IPS DF 6.9 (cell line): ENCODE measurements at places on chromosomes 16 and 17.

DNA sequence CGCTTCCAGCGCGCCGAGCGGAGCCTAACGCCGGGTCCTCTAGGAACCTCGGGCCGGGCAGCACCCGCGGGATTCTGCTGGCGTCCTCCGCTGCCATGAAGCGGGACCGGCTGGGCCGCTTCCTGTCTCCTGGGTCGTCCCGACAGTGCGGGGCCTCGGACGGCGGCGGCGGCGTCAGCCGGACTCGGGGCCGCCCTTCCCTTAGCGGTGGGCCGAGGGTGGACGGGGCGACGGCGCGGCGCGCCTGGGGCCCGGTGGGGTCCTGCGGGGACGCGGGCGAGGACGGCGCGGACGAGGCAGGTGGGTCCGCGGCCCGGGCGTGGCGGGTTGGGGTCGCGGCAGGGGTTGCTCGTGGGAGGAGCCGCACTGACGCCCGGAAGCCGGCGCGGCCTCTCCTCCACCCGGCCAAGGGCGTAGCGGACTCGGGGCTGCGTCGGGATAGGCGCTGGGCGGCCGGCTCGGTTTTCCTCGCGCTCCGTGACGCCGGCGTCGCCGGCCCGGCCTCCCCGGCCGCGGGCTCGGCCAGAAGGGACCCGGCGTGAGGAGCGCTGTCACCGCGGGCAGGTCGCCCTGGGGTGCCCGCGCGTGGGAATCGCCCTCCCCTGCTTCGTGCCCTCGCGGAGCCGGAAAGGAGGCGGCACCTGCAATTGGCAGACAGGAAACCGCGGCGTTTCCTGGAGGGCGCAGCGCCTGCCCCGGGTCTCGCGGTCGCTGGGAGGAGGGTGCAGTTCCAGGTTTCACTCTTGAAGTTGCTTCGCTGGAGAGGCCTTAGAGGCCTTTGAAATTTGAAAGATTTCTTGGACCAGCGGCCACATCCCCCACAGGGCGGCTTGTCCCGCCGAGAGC is 432 bp downstream of the ZNF276 start:
- no peak for DNase-seq

DNA sequence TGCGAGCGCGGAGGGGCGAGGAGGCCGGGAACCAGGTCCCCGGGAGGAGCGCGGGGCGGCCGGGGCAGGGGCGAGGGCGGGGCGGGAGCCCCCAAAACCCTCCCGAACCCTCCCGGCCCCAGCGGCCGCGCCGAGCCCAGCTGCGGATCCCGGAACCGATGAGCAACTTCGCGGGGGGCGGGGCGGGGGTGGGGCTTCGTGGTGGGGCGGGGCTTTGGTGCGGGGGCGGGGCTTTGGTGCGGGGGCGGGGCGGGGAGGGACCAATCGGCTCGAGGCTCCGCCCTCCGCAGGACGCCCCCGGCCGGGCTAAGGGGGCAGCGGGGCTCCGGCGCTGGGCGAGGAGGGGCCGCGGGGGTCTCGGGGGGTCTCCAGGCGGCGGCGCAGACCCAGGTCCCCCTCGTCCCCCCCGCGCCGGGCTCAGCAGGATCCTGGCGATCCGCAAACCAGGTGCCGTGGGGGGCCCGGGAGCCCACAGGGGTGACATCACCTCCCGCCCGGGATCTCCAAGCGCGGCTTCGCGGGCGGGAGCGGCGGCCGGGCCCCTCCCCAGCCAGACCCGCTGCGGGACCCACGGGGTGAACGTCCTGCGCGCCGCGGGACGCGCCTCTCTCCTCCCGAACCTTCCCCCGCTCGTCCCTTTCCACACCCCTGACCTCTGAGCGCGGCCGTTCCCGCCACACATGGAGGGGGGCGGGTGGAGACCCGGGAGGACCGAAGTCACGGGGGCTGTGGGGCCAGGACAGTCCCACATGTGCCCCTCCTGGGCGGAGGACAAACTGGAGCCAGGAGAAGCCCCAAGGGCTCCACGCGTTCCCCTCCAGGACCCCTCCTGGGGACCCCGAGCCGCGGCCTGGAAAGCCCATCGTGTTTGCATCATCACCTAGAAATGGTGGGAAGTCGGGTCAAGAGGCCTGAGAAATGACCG is at the start of gene ABR:
TSS of gene ABR (minus strand) at position 164 of the 925 bp plus-strand sequence. CDS start 254 bp downstream, outside the sequence.
- DNase-seq: no peak

- DNase-seq: peak; percentile 63
These were observed 79.2 kb downstream of the MYH11 start for GRCh38 chr16:15777533-15778203.

- DNase-seq: no peak
These were observed 35.5 kb downstream of the DNAH17 start for GRCh38 chr17:78541488-78542206.

DNA sequence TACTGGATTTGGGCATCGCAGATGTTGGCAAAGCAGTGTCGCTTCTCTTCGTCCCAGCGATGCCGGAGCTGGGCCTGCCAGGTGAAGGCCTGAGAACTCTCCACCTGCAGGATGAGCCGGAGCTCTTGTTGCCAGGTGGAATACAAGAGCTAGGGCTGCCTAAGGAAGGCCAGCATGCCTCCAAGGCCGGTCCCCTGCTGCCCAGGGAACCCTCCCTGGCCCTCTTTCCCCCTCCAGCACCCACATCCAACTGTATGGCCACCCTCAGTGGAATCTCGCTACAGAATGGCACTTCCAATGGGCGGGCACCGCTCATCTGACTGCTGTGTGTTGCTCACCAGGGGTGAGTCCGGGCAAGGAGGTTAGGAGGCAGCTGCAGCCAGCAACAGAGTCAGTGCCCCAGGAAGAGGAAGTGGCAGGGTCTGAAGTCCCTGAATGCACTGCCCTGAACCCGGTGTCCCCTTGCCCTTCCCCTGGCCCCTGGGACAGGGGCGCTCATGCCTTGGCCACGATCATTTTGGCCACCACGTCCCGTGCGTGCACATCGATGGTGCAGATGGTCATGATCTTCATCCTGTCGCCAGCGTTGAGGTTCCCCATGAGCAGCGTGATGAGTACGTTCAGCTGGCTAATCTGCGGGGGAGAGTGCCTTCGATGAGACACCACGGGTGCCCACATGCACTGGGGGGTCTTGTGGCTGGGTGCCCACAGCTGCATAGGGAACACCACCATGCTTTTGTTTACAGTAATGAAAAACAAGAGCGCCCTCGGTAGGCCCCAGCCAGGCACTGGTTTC is 75.8 kb downstream of the DNAH17 start:
- DNase-seq: no peak

DNA sequence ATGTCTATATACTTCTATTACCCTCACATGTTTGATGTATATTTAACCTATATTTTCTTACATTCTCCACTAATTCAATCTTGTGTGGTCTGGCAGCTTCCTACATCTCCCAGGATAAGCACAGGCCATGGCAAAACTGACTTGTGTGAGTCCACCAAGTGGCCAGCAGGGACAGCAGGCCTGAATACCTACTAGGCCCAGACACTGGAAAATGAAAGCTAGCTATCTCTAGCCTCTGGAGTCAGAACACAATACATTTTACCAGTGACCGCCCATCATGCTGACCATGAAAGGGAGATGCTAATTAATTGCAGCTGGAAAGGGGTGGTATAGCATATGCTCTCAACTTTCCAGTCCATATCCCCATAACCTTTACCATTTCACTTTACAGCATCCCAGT is 132.3 kb downstream of the PCTP start:
- no peak for DNase-seq

DNA sequence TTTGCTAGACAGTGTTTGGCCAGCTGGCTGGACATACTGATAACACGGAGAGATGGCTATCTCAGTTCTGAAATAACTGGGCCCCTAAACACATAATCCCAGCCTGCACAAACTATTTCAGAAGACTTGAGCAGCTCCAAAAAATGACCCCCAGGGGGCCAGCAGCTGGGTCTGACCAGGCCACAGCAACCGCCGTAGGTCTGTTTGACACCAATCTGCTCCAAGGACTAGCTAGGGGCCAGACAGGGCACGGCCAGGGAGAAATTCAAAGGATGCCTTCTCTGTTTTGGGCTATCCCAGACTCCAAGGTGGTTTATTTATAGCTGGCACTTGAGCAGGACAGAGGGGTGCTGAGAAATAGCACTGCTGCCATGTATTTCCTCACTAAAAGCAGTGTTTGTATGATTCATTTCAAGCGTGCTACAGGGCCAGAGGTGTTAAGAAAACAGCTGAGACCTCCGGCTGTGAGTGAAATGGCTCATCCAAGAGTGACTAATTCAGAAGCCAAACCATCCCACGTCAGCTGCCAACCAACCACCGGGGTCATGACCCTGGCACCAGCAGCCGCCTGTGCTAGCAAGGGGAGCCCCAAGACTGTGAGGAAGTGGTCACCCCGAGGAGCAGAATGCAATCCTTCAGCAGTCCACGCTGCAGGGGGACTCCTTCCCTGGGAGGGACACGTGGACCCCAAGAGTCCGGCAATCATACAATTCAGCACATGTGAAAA is 5.7 kb downstream of the GGA2 start:
- no peak for DNase-seq

- no peak for DNase-seq
These were observed 22.7 kb upstream of the KIF19 start for GRCh38 chr17:74303305-74303704.

- DNase-seq: no peak
These were observed 8.7 kb upstream of the FZD2 start for GRCh38 chr17:44548376-44549230.

DNA sequence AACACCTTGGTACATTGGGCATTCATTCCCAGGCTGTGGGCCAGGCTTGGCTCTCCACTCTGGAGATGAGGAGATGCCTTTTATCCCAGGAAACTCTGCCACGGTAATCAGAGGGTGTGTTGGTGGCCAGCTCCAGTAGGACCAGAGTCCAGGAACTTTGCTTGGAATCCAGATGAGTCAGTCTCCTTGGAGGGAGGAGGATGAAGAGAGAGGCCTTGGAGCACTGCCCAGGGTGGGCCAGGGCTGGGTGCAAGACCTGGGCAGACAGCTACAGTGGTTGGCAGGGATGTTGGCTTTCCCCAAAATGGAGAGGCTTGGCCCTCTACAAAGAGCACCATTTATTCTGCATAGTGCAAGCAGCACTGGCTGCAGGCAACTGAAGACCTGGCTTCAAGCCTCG is 209.0 kb downstream of the RGS9 start:
- DNase-seq: no peak

DNA sequence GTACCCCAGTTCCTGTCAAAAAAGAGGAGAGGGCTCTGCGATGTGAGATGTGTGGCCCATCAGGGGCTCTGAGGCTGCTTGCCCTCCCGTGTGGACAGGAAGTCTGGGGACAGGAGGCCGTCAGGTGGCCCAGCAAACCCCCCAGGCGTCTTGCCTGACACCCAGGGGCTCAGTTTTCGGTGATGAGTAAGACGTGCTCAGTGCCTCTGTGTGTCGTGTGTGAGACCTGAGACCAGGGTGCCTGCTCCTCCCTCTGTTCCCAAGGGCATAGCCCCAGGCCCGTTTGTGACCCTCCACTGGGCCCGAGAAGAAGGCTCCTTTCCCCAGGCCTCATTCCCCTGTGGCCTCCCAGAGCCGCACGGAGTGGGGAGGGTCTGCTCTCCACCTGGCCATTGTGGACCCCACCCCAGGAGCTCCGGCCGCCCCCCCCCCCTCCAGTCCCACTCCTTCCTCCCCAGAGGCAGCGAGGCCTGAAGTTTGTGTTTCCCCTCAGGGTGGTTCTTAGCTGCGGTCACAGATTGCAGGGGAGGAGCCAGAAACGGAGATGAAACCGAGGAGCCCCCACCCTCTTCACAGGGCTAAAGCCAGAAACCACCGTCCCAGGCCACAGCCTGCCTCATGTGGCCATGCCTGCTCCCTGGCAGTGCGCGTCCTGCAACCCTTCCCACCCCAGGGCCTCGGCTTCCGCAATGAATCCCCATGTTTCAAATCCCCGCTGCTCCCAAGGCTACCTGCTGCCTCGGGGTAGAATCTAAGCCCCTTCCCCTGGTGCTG is 4.9 kb upstream of the ACTG1 start:
- no peak for DNase-seq

DNA sequence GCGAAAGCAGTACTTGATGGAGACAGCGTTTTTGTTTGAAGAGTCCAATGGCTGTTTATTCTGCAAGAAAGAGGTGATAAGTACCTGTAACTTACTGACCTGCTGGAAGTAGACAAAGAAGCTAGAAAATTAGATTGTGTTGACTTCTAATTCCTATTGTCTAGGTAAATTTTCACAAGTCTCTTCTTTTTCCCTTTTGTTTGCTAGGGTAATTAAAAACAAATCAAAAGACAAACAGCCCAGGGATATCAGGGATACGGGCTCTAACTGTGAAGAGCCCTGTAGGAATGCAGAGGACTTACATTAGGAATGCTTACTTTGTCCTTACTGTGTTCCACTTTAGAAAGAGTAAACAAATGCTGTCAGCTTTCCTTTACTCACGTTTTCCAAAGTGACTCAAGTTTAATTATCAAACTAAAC is 7.0 kb downstream of the PSME3IP1 start:
- DNase-seq: no peak

DNA sequence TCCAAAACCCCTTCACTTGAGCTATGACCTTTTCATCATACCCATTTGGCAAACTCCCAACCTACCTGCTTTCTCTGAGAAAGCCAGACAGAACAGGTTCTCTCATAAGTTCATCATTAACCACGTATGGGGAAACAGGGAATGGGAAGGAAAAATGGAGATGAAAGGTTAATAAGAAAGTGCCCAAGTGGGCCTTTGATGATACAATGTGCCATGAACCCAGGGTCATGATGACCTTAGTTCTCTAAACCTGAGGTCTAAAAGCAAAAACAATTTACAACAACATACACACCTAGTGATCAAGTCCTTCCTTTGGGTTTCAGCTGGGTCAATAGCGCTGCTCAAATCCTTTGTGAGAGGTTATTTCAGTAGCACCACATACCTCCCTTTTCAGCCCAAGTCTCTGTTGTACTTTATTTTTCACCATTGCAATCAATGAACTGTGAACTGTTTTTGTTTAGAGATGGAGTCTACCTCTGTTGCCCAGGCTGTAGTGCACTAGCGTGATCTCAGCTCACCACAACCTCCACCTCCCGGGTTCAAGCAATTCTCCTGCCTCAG is 14.5 kb upstream of the RANGRF start:
- DNase-seq: no peak

DNA sequence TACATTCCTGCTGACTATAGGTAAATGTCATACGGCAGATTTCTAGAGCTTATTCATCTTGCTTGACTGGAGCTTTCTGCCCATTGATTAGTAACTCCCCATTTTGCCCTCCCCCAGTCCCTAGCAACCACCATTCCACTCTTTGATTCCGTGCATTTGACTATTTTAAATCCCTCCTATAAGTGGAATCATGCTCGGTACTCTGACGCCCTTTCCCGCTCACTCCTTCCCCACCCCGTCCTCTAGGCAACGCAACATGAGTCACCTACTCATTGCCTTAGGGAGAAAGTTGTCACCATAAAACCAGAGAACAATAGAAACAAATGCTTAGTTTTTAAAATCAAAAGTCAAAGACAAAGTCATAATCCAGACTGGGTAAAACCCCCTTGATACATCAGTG is 45.5 kb upstream of the RBBP6 start:
- DNase-seq: no peak

DNA sequence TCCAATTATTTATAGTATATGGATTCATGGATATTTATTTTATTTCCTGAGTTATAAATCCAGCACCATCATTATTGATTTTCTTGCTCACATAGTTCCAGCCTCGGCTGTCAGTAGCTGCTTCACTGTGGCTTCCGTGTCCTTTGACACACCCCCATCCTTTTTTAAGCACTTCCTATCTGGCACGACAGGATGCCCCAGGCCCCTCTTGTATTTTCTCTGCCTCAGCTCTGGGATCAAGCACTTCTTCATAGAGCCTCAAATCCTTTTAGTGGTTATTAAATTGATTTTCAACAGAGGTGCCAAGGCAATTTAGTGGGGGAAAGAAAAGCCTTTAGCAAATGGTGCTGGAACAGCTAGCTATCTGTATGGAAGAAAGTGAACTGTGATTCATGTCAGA is 59.8 kb downstream of the GAN start:
- no peak for DNase-seq
